ENCODE measurements at places on chromosomes 1 and 21. TPM values are rescaled to one million over a fixed set of nuclear protein-coding genes. Genes with fewer than 3 reads are reported as not detected.

- DNase-seq: peak; percentile 43
Measured at GRCh38 chr1:200917291-200917817, 22.7 kb downstream of the INAVA start.

- DNase-seq: no peak
Measured at GRCh38 chr1:60942896-60943638, 139.3 kb upstream of the NFIA start.

DNA sequence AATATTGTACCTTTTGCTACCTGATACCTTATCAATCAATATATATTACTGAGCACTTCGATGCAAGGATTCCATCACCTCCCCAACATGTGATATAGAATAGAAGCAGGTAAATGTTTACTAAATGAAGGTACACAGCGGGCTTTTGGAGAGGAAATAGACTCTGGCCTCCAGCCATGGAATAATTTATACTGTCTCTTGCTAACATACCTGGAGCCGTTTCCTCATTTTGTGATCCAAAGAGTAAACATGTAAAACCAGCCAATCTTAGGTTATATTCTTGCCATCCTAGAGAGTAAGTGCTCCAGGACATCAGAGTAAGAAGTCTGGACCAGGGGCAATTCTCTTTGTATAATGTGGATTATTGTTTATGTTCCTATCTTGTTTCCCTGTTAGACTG, 39.4 kb downstream of the NDUFS5 start:
- no peak for DNase-seq

DNA sequence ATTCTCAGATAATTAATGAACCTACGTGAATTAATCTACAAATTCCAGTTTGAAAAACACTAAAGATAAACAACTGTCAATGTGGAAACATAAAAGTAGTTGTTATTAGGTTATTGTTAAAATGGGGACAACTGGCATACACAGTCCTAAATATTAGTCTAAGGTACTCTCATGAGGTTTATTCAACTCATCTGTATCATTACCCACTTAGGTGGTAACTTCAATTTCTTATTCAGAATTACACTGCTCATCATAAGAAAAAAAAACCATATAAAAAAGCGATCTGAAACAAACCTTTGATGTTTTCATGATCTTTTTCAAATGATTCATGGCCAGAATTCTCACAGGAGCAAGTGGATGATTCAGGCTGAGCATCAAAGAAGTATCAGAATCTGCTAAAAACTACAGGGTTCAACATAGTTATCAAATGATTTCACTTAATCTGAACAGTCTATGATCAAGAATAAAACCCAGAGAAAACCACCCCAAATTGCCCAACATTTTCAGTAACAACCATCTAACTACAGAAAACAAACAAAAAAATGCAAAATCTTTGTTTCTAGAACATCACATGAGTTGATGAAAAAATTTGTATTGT, 13.7 kb downstream of the HEATR1 start:
- no peak for DNase-seq

DNA sequence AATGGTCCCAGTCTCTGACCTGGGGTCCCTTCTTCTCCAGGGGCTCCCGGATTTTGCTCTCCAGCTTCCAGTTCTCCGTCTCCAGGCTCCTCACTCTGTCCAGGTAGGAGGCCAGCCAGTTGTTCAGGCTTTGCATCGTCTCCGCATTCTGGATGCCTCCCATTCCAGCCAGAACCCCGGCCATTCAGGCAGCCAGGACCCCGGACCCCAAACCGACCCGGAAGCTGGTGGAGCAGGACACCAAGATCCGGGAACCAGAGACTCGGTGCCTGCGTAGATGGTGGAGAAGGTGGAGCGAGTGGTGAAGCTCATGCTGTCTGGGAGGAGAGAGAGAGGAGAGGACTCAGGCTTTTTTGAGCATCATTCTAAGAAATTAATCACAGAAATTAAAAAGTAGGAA, 572.4 kb upstream of the NCAM2 start:
- DNase-seq: no peak

DNA sequence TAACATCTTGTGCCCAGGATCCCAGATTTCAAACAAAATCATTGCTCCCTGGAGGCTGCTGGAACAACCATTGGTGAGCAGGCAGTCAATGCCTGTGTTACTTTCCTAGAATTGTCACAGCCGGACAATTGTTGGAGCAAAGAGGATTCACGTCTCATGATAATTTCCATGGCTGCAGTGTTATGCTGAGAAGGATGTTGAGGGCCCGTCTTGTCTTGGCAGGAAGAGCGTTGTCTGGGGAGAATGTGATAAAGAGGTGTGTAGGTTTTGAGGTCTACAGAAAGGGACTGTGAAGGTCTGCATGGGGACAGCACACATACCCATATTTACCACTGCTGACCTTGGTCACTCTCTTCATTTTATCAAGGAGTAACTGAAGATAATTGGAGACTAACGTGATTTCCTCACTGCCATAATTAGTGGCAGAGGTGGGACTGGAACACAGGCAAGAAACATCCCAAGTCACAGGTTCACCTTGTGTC, 6.3 kb downstream of the MECR start:
- no peak for DNase-seq

DNA sequence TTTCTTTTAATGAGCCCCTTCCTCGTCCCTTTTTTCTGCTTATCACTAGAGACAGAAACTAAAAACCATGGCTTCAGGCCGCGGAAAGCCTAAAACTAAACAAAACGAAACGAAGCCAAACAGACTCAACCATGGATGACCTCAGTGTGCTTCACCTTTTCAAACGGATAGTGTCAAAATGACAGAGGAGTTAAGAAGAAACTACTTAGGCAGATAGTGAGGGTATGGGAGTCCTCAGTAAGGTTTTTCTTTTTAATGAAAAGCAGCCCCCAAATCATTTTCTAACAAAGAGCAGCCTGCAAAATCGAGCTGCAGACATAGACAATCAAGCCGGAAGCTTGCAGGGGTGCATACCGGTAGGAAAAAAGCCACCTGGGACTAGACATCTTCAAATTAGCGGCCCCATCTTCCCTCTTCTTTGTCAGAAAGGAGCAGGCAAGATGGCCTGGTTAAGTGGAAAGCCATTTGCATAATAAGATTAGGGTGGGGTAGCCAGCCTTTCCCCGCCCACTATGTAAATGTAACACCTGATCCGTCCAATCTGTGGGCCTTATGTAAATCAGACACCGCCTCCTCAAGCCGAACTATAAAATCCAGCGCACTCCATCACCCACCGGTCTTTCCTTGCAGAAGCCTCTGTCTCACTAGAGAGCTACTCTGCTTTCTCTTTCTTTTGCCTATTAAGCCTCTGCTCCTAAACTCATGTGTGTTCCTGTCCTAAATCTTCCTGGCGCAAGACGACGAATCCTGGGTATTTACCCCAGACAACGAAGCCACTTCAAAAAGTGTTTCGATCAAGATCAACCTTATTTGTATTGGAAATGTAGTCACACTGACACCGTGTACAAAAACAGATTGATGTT, 6.2 kb upstream of the ERO1B start:
- no peak for DNase-seq

DNA sequence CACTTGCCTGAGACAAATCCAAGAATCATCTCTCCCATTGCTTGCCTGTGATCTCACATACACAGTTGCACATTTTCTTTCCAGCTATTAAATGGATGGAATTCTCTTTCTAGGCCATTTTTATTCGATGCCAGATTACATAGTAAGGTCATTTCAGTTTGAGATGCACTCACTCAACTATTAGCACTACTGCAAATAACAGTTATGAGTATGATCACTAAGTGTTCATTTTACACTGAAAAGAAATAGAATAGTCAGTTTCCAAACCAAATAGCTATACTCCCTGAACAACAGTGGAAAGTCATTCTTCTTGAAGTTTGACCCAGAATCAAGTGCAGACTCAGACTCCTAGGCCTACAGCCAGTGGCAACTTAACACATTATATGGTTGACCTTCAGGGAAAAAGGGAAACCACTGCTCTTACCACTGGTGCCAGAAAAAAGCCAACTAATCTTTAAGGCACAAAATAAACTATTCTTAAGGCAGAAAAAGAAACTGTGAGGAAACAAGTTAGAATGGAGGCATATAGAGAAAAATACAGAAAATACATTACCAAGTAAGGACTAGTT, 31.5 kb downstream of the WNT2B start:
- no peak for DNase-seq

- DNase-seq: no peak
Measured at GRCh38 chr1:7975212-7975865, 13.8 kb downstream of the PARK7 start.

DNA sequence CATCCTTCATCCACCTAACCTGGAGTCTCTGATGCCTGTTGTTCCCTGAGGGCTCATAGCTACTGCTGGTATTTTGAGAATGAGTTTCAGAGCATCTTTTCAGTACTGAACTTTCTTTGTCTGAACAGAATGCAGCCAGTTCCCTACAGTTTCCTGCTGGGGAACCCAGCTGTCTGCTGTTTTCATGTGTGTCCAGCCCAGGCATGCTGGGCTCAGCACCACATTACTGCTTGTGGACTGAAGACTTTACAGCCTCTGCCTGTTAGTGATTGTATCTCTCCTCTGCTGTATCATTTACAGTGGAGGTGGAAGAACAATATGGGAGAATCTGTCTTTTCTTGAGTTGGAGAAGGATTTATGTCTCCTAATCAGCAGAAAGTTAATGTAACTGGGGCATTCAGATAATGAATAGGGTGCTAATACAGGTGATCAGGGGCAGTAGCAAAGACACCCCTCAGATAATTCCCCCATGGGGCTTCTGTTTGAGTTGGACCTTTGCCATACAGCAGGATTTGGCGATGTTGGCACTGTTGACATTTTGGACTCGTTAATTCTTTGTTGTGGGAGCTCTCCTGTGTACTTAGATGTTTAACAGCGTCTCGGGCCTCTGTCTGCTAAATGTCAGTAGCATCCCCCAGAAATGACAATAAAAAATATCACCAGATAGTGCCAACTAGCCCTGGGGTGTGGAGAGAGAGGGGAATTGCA, 207.7 kb downstream of the HHAT start:
- no peak for DNase-seq

DNA sequence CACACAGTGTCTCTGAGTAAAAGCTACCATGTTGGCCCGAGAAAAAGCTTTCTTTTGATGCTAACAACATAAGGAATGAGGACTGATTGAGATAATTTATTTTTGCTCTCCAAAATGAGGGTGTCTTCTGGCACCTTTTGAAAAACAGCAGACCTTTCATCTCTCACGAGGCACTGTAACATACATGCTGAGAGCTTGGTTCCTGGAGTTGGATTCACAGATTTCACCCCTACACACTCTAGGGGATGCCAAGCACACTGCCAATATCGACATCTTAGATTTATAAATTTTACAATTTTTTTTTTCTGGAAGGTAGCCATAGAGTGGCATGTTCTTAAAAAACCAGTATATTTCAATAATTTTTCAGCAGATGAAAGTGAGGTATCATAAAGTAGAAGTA, 408.3 kb downstream of the DSCAM start:
- no peak for DNase-seq

DNA sequence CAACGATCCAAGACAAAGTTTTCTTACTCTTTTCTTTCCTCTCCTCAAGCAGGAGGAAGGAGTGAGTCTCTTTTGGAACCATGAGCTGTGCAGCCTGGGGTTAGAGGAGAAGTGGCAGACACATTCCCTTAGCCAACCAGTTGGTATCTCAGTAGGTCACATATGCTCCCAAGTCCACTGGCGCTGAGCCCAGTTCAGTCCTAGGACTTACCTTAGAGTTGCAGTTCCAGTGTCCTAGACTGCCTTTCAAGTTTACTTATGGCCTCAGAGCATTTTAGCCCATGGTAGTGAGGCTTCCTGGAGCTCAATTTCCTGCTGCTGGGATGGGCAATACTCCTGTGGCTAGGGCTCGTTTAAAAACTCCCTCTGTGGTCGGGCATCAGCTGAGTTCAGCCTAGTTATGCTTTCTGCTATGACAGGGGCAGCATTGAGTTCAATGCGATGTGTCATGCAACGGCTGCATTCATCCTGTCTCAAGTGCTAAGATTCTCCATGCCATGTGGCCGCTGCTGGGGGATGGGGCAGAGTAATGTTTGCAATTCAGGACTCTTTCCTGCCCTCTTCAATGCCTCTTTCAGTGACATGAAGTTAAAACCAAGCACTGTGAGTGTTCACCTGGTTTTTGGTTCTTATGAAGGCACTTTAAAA, 103.8 kb downstream of the LRRC7 start:
- no peak for DNase-seq

DNA sequence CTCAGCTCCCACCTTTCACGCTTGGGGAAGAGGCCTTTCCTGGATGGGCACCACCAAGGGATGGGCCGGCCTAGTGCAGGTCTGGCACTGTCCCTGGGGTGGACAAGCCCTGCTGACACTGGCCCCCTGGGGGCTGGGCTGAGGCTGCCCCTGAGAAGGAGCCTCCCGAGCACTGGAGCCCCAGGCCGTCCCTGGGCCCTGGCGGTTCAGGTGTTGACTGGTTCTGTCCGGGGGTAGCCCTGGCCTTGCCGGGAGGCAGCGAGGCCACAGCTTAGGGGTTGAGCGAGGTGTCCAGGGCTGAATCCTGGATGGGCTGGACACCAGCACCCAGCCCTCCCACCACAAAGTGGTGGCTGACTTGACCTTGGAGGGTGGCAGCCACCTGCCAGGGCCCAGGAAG, 49.7 kb upstream of the ACTRT2 start:
- peak; percentile 69 for DNase-seq

DNA sequence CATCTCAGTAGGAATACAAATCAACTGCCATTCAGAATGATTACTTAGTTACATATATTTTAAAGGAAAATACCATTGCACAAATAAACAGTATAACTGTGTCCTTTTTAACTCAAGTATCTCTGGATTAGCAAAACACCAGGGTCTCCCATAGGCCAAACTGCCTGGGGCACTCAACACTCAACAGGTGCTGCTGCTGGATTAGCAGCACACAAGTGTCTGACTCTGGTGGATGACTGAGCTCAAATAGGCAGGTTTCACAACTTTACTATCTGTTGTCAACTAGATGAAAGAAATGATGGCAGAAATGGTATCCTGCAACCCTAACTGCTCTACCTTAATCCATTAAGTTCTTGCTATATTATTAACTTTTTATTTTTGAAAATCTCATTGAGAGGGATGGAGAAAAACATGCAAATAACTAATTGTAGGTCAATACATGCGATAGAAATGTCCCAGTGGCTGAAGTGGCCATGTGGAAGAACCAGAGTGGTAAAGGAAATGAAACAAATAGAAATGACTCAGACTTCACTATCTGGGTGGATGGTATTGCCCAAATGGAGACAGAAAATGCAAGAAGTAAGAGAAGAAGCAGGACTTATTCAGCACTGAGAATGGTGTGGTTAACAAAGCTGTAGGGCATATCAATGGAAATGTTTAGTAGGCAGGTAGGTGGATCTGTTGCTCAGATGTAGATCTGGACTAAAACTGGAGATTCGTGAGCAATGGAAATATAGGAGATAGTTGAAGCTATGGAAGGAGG, 90.8 kb upstream of the CCDC190 start:
- no peak for DNase-seq

GRCh38 chr1:38558500-38559445, 300.8 kb downstream of the RRAGC start:
- no peak for DNase-seq

CLIC4 gene
- 169 TPM for total RNA-seq

TACSTD2 gene
- total RNA-seq: 1.7 TPM

PGLYRP4 gene
- total RNA-seq: not detected

ARHGEF10L gene
- total RNA-seq: 37.0 TPM

DDAH1 gene
- 15.4 TPM for total RNA-seq

CACNA1E gene
- 0.45 TPM for total RNA-seq

FCRLB gene
- 0.48 TPM for total RNA-seq

ABCG1 gene
- total RNA-seq: 25.9 TPM

MNDA gene
- 23.8 TPM for total RNA-seq

AGMAT gene
- total RNA-seq: 0.58 TPM
